Activated T-cell treated with anti-CD3 and anti-CD28 coated beads for 24 hours (primary cell): ENCODE measurements at places on chromosomes 11 and 22.

- no peak for DNase-seq
These were observed 927 bp downstream of the PRCP start for GRCh38 chr11:82899186-82899820.

GRCh38 chr22:24728790-24729637 lies 45.5 kb downstream of the PIWIL3 start:
- DNase-seq = no peak

DNA sequence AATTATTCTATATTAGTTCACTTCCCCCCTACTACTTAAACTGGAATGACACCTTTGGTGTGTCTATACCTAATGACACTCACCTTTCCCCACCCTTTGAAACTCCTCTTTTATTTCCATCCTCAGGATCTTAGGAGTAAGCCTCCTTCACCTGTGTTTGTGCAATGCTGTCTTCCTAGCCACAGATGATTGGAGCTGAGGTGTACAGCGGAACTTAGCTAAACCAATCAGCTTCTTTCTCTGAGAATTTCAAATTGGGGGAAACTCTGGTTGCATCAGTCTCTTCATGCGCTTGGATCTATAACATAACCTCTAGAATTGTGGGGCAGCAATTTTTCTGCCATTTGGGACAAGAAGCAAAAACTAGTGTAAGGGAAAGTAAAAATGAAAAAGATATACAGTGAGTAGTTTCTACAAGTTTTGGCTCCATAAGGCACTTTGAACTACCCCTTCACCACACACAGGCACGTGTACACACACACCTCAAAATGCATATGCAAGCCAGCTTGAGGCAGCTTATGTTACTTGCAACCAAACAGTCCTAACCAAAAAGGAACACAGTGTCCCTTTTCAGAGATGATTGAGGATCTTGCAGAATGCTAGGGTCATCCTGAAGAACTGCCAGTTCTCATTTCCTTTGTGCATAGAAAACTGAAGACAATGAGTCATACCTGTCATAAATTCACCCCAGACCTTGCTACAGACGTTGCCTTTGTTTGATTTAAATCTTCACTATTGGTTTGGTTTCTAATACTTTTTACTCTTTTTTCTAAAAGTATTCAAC lies 36.0 kb upstream of the LDLRAD3 start:
- no peak for DNase-seq

- DNase-seq = peak; percentile 71
These were observed 2.1 kb downstream of the CCND1 start for GRCh38 chr11:69642913-69643632.

DNA sequence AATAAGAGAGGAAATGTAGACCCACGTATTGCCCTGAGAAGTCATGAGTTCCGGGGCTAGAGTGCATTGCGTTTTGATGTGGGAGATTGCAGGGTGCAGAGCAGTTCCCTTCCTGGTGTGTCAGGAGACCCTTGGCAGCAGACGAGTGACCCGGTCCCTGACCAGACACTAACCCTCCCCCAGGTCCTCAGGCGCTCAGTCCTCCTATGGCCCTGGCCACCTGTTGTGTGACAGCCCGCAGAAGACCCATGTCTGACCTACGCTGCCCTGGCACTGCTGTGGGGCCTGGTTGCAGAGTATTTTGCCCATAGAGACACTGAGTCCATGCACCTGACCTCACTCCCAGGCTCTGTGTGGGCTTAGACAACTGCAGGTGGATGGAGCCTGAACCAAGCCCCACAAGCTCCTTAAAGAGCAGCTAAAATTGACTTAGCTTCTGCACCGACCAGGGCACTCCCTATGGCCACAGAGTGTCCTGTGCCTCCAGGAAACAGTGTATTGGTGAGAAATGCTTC lies 833.8 kb downstream of the TBC1D22A start:
- no peak for DNase-seq

DNA sequence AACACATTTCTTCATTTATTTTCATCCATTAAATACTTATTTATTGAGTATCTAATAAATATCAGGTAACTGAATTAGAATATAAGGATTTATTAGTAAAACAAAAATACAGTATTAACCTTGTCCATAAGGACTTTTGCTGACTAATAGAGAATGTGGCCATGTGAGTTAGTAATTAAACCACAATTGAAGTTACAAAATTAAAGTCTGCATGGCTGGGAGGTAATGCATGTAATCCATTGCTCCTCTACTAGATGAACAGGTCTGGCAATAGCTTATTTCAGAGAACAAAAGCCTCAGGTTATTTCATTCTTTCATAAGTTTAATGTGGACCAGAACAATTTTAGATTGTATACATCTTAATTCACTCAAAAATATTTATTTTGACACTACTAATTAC lies 9.9 kb upstream of the CARD18 start:
- no peak for DNase-seq

- no peak for DNase-seq
These were observed 1083.5 kb upstream of the TENM4 start for GRCh38 chr11:80524349-80524748.

DNA sequence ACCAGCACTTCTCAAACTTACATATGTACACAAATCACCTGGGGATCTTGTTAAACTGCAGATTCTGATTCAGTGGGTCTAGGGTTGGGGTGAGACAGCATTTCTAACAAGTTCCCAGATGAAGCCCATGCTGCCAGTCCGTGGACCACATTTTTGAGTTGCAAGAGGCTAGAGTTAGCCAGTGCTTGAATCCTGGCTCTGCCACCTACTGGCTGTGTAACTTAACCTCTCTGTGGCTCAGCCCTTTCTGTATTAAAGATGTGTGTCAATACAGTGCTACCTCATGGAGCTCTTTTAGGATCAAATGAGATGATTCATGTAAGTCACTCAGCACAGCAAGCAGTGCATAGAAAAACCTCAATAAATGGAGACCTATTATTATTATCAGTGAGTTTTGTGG lies 90.2 kb upstream of the ISX start:
- no peak for DNase-seq

GRCh38 chr22:20116376-20116950 lies 559 bp downstream of the RANBP1 start:
- no peak for DNase-seq

- peak; percentile 23 for DNase-seq
These were observed 42.0 kb upstream of the CXCR5 start for GRCh38 chr11:118841469-118842242.

DNA sequence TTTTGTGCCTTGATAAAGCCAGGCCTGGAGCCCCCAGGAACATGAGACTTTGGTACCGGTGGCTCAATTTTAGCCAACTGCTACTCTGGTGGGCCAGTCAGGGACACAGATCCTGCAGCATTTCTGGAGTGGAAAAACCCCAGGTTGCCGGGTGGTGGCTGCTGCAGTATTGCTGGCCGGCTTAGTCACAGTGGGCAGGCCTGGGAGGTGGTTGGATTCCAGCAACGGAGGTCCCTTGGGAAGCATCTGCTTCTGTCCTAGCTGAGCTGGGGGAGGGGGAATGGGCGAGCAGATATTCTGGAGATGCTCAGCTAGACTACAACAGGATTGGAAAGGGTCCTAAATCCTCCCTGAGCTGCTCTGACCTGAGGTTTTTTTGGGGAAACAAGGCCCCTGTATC lies 31.6 kb upstream of the ACCSL start:
- no peak for DNase-seq

- DNase-seq = no peak
These were observed 24.5 kb upstream of the RAG2 start for GRCh38 chr11:36622431-36623136.

- no peak for DNase-seq
These were observed 10.0 kb downstream of the RPL3 start for GRCh38 chr22:39309364-39309861.

- no peak for DNase-seq
These were observed 59.2 kb upstream of the USP47 start for GRCh38 chr11:11782532-11783110.

DNA sequence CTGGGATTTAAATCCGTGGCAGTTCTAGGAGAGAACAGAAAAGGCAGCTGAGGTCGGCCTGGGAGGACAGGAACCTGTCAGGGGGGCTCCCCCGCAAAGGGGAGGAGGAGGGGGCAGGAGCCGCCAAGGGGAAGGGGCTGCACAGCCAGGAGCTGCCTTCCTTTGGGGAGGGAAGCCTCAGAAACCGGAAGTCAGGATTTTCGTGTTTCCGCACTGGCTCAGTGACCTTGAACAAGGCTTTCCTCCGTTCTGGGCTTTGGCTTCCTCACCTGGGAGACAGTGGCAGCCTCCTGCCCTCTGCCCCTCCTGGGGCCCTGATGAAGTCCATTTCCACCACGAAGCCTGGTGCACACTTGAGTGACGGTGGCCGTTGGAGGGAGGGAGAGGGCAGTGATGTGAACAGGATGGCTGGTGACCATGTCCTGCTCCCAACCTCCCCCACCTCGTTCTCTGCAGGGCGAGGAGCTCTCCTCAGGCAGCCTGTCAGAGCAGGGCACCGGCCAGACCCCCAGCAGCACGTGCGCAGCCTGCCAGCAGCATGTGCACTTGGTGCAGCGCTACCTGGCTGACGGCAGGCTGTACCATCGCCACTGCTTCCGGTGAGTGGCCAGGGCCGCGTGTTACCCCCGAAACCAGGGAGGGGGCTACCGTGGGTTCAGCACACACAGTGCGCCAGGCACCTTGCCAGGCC lies 12.6 kb downstream of the MICALL1 start:
- DNase-seq = no peak

DNA sequence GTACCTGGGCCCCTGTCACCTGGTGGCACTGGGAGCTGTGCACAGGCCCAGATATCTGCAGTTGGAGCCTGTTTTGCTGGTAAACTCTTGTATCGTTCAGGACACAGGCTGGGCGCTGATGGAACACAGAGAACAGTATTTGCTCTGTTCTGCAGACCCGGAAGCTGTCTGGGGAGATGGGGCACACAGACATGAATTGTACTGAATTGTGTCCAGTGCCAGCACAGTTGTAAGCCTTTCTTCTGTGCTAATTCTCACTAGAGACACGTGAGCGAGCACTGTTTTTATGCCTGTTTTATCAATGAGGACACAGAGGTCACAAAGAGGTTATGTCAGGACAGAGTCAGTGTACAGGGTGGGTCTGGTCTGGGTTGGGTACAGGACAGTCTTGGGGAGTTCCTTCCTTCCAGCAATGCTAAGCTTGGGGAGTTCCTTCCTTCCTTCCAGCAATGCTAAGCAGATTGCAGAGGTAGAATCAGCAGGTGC lies 24.4 kb upstream of the ACR start:
- DNase-seq = no peak

- DNase-seq = peak; percentile 39
These were observed 728 bp downstream of the FANCF start for GRCh38 chr11:22624742-22625447.

- DNase-seq = no peak
These were observed 43.8 kb downstream of the C11orf58 start for GRCh38 chr11:16781936-16782919.

DNA sequence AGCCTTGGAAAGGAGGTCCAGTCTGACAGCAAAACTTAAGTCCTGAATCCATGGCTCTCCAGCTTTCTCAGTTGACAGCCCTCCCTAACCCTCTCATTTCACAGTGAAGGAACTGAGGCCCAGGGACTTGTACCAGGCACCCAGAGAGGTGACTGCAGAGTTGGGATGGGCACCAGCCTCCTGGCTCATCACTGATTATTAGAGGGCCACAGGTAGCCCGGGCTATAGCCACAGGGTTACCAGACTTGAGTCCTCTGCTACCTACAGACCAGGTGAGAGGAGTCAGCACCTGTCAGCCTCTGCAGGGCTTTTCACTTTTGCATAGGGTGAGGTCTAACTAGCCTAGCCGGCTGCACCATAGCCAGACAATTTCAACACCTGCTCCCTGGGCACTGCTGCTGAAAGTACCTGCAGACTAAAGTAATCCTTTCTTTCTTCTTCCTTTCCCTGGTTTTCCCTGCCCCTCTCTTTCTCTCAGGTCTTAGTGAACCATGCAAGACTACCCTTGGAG lies 37.6 kb downstream of the SYT13 start:
- no peak for DNase-seq

GRCh38 chr11:125069008-125069407 lies 5.9 kb downstream of the SLC37A2 start:
- no peak for DNase-seq

DNA sequence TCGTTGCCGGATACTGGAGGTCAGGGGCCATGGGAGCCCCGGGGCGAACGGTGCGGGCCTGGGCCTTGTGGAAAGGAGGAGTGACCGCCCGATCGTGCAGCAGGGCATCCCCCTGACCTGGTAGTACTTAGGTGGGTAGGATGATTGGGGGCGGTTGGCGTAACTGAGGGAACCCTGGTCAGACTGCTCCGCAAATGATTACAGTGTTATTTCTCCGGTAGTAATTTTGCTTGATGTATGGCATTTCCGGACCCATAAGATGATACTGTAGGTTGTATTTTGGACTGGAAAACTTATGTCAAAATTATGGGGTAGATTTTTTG lies 762 bp downstream of the MTMR3 start:
- DNase-seq = no peak

DNA sequence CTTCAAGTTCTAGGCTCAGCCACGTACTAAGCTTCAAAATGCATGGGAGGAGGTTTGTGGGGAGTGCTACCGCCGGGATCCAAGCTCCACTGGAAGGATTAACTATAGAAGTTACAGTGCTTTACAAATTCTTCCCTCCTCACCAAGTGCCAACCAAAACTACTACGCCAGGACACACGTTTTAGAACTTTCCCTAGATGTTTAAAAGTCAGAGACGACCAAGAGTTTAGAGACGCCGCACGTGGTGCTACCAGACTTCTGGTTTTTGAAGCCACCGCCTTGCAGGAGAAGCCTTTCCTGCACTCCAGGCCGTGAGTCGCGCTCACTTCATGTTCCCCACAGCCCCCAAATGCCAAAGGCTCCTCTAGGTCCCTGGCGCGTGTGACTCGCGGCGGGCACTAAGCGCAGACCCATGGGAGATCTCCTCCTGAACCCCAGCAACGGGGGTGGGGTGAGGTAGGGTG lies 734 bp downstream of the SNU13 start:
- DNase-seq = no peak
